ENCODE measurements at places on chromosomes 1 and 21. TPM values are rescaled to one million over a fixed set of nuclear protein-coding genes. Genes with fewer than 3 reads are reported as not detected.

Gene PAX7
- total RNA-seq: not detected

Gene ETNK2
- 21.9 TPM for total RNA-seq

- H3K4me1 ChIP-seq: no peaks in the 10 kb centered on the region
- DNase-seq: no peak
- H3K4me3 ChIP-seq: no peak overlapping the region
- no peaks in the 10 kb centered on the region for H3K27me3 ChIP-seq
Measured at GRCh38 chr1:88529581-88529980, 154.5 kb upstream of the PKN2 start.

GRCh38 chr1:27527223-27527889 is 37.4 kb upstream of the WASF2 start:
- no peaks in the 10 kb centered on the region for H3K36me3 ChIP-seq
- H3K4me3 ChIP-seq: peak overlapping the region; percentile 42
- H3K27me3 ChIP-seq: no peaks in the 10 kb centered on the region
- peak overlapping the region; percentile 80 for H3K27ac ChIP-seq
- peaks cover 57% of the 10 kb centered on the region for H3K4me1 ChIP-seq

- no peak overlapping the region for H3K4me3 ChIP-seq
- no peaks in the 10 kb centered on the region for H3K36me3 ChIP-seq
- no peaks in the 10 kb centered on the region for H3K27me3 ChIP-seq
- H3K4me1 ChIP-seq: no peaks in the 10 kb centered on the region
- no peak overlapping the region for H3K27ac ChIP-seq
Measured at GRCh38 chr21:40070871-40071270, 203.6 kb downstream of the PCP4 start.

Gene ATP6V0B
- total RNA-seq: 91.2 TPM

Gene SPATA46
- total RNA-seq: not detected

Gene PGLYRP4
- not detected for total RNA-seq

DNA sequence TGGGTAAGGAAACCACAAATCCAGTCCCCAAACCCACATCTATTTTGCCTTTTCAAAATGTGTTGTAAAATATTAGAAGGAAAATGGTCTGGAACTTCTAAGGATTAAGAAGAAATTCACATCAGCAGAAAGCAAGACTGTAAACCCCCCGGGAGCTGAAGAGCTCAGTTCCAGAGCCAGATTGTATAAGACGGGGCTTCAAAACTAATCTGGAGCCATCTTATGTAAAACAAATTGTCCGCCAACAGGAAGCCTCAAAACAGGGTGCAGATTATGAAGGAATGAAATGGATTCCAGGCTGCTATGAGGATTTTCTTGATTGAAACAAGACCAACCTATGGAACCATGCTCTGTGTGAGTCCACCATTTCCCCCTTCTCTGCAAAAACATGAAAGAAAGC is 25.1 kb upstream of the HUNK start:
- no peak for DNase-seq
- no peaks in the 10 kb centered on the region for H3K36me3 ChIP-seq
- H3K27ac ChIP-seq: no peak overlapping the region

- no peak overlapping the region for H3K27ac ChIP-seq
- H3K4me3 ChIP-seq: no peak overlapping the region
- no peaks in the 10 kb centered on the region for H3K4me1 ChIP-seq
- peak; percentile 33 for DNase-seq
- no peaks in the 10 kb centered on the region for H3K27me3 ChIP-seq
Measured at GRCh38 chr1:217048104-217048707, 325.0 kb upstream of the ESRRG start.

Gene PLA2G5
- total RNA-seq: not detected

DNA sequence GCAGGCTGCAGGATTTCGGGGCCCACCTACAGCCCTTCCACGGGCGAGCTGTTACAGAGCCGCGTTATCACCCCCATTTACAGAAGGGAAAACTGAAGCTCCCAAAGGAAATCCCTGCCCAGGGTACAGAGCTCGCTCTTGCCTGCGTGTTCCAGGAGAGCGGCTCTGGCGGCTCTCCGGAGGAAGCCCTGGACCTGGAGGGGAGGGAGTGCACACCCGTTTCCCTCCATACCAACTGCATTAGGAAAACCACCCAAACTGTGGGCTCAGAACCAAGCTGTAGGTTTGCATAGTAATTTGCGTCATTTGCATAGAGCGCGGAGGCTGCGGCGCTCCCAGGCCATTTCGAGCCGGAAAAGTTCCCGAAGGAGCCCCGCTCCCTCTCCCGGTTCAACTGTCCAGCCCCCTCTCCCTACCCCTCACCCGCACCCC is 24.7 kb upstream of the ADGRB2 start:
- H3K27ac ChIP-seq: peak overlapping the region; percentile 90
- DNase-seq: no peak
- peak overlapping the region; percentile 54 for H3K4me3 ChIP-seq
- 0 out of 2 replicates have a peak, but pooled peaks cover 7% of the 10 kb centered on the region for H3K4me1 ChIP-seq
- no peaks in the 10 kb centered on the region for H3K36me3 ChIP-seq

Data from Caco-2 (cell line).